ENCODE measurements at places on chromosomes 13 and 19.

GRCh38 chr13:58782736-58783135 is 1151.2 kb downstream of the PCDH17 start:
- no peak for DNase-seq

DNA sequence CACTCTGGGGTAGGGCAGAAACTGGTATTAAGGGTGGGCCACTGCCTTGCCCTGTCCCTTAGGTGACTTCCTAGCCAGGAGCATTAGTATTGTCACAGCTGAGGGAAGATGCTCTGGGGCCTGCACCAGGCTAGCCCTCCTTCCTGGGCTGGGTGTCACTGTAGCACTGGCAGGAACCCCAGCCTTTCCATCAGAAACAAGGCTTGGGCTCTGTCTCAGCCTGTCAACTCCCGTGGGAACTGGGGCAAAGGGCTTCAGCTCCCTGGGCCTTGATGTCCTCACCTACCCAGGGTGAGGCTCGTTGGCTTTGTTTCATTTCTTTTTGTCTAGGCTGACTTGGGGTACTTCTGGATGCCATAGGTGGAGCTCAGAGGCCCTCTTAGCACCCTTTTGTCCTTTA is 18.0 kb downstream of the PAF1 start:
- DNase-seq = no peak

DNA sequence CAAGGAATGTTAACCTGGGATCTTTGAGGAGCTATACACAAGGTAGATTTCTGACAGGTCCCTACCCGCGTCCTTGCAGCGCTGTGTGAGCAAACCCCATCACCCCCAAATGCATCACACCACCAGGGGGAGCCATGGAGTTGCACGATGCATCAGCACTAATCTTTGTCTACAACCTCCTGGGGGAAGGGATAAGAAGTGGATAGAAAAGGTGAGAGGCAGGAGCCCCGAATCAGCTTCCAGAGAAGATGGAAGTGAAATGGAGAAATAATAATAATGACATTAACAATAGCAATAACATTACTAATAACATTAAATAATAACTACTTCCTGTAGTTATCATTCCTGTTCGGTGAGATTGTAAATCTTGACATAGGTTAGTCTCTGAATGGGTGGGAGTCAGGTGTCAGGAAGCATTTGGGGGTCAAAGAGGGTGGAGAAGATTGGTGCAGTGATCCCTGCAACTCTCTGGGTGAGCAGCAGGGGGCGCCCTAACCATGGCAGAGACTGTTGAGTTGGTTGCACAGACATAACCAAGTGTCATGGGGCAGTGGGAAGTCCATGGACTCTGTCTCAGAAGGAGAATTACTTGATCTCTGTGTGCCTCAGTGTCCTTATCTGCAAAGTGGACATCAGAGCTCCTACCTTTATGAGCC is 16.5 kb downstream of the SIGLEC7 start:
- peak; percentile 76 for DNase-seq

DNA sequence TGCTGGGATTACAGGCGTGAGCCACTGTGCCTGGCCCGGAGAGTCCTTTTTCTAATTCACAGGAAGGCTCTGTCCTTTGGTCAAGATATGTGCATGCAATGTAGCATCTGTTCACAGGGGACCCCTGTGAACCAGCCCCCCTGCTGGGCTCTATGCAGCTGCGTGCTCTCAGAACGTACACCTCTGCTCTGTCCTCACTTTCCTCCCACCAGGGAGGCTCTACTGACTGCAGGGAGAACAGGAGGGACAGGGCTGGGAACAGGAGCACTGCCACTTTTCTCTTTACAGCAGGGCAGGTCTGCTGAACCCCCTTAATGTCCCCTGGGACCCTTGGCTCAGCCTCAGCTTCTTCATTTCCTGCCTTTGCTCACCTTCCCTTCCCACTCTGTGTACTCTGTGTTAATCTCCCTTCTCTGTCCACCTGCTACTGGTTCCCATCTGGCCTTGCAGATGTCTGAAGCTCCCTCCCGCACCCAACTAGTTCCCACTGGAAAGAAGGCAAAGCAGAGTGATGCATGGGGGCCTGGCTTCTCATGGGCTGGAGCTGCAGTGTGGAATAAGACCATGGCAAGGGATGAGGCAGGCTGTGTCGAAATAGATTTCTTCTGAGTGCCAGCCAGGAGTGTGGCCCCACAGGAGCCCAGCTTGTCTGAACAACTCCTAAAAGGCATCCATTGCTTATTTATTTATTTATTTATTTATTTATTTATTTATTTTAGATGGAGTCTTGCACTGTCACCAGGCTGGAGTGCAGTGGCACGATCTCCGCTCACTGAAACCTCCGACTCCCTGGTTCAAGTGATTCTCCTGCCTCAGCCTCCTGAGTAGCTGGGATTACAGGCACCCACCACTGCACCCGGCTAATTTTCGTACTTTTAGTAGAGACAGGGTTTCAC is 7.2 kb downstream of the ADGRE2 start:
- DNase-seq = no peak

DNA sequence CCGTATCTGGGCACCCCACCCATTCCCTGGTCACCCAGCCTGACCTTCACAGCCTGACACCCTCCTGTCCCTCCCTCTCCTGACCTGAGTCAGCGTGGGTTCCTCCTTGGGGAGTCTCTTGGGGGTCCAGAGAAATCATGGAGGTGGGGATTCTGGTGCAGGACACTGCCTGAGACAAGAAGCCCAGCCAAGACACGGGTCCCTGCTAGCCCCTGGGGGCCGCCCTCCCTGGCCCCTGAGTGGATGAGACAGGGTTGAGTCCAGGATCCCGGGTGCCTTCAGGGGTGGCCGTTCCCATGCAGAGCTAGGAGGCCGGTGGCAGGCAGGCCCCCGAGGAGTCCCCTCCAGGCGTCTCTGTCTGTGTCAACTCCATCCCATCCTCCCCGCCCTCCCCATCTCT is 1.6 kb downstream of the MAP2K7 start:
- no peak for DNase-seq

GRCh38 chr19:41355802-41356201 is 2.1 kb upstream of the TGFB1 start:
- no peak for DNase-seq

GRCh38 chr19:13064092-13064489 is 38.6 kb downstream of the LYL1 start:
- no peak for DNase-seq

DNA sequence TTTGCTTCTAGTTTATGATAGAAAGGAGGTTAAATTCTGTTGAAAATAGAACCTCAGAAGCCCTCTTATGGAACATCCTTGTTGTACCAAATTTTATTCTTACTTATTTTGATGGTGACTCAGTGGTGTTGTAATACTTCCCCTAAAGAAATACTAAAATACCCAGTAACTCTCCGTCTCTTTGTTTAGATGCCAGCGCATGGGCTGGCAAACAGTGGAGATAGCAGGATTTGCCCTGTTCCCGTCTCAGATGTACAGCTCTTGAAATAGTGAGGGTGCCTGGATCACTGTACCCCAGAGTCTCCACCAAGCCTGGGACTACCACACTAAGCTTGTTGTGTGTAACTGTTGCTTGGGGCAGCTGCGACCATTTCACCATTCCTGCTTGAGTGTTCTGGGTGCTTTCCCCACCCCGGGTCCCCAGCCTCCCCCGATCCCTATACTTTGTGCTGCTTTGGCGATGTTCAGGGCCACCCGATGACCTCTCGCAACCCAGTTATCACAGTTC is 67.0 kb upstream of the TEX29 start:
- no peak for DNase-seq

DNA sequence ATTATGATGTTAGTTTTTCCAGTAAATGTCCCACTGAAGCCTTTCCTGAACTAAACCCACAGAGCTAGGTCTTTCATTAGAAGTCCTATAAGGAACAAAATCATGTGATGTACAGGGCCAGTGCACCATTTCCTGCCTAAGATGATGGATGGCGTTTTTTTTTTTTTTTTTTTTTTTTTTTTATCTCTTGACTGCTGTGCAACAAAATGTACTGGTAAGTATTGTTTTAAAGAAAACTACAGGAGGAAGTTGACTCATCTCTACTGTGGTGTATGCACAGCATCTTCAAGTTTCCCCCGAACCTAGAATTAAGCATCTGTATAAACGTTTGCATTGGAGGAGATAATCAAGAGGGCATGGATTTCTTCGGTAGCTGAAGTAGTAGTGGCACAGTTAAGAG is 197.5 kb downstream of the NBEA start:
- no peak for DNase-seq

DNA sequence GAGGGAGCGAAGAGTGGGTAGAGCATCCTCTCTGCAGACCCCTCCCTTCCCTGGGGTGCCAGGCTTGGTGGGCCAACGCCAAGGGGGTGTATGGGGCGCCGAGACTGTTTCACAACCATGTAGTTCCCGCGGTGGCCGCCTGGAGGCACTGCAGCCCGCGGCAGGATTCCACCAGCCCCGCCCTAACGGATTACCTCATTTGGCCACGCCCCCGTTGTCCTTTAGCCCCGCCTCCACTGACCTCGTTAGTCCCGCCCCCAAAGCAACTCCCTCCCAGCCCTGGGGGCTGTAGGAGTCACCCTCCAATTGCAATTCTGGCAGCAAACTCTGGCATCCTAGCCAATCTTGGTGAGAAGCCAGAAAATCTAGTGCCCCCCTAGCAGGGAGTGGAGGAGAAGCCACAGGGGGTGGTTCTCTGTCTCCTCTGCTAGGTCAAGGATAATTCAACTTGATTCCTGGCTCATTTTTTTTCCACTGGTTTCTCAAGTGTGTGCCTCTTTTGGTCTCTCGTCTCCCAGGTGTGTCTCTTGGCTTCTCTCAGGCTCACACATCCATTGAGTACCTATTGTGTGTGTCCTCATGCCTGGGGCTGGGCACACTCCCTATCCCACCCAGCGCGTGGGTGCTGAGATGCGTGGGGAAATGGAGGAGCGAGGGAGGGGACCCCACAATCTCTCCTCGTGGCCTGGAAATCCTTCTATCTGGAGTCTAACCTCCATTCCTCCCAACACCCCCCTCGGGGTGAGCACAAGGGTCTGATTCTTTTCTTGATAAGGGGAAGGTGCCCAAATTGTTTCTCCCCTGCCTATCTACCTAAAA is 2.0 kb downstream of the OLFM2 start:
- DNase-seq = peak; percentile 81

DNA sequence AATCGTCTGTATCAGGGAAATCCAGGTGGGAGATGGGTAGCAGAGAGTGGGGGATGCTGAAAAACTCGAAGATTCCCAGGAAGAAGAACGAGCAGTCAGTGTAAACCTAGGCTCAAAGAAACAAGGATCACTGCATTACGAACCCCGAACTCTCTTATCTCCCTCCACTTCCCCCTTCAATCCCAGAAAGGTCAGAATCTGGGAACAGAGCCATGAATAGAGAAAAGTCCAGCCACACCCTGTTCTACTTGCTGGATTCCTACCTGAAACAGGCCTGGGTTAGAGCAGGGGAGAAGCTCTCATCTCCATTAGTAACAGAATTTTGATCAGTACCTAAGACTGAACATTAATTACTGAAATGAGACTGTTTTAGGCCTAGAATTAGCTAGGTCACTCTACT is 24.4 kb downstream of the EPSTI1 start:
- DNase-seq = no peak
